Caudate nucleus (tissue), 63 donors: ENCODE measurements at places on chromosomes 4 and X.

DNA sequence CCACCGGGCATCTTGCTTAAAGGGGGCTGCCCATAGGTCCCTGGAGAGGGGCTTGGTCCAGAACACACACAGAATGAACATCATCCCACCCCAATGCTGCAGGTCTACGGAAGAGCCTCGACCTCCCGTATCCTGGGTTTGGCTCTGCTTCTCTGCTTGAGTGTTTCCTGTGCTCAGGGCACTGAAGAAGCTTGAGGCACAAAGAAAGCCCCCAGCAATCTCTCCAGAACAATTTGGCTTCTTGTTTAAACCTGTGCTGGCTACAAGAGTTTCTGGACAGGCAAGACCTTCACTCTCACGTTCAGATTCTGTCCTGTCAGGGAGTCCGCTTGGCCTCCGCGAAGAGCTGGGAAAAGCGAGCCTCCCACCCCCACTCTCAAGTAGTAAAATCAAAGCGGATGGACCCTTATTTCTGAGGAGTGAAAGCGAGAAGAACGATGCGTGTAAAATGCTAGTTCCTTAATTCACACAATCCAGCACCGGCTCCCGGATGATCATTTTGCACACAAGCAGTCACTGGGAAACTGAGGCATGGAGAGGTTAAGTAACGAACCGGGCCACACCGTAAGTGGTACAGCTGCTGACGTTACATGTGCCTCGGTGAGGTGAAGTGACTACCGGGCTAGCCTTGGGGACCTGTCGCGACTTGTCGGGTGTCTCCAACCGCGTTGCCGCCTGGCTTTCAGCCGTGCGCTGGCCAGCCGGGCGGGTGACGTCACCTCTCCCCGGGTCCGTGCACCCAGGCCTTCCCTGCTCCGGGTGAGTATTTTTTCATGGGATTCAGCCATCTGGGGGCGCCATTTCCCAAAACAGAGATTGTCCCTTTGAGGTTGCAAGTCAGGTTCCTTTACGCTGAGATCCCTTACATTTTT lies 3.1 kb upstream of the SFRP2 start:
- peak; percentile 48 for DNase-seq

DNA sequence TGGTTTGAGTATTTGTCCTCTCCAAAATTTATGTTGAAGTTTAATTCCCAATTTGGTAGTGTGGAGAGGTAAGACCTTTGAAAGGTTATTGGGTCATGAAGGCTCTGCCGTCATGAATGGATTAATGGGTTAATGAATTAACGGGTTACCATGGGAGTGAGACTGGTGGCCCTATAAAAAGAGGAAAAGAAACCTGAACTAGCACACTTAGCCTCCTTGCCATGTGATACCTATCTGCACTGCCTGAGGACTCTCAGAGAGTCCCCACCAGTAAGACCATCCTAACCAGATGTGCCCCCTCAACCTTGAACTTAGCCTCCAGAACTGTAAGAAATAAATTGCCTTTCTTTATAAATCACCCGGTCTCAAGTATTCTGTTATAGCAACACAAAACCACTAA lies 39.3 kb downstream of the PAGE1 start:
- no peak for DNase-seq

- peak; percentile 2 for DNase-seq
Observed at GRCh38 chr4:15649914-15650545, 5.1 kb downstream of the FBXL5 start.

- no peak for DNase-seq
Observed at GRCh38 chr4:169050881-169051760, 41.1 kb upstream of the CBR4 start.

- no peak for DNase-seq
Observed at GRCh38 chr4:110216129-110216528, 17.7 kb upstream of the ELOVL6 start.

- DNase-seq: no peak
Observed at GRCh38 chr4:36111172-36111571, 133.1 kb downstream of the ARAP2 start.

DNA sequence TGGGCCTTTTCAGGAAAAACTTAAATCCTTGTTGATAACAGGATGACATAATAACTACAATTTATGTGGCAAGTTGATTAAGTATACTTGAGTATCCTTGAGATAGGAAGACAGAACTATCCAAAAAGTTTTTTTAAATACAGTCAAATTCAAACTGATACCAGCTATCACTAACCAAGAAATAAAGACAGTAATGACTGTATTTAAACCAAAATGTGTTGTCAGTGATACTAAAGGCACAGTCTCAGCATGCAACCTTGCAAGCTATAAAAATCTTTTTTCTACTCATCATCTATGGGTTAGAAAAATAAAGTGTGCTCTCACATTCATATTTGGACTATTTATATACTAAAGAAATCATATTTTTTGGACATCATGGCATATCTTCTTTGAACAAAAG lies 64.7 kb downstream of the PAPSS1 start:
- no peak for DNase-seq

DNA sequence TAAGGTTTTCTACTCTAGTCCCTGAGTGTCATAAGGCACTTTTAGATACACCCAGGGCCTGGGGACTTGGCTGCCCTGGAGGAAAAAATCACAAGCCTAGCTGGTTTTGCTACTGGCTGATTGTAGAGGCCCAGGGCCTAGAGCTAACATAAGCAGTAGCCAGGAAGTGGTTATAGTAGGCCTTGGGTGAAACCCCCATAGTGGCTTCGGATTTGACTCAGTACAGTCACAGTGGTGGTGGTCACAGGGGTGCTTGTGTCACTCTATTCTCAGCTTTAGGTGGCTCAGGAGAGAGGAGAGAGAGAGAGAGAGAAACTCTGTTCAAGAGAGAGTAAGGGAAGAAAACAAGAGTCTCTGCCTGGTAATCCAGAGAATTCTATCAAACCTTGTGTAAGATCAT lies 194.5 kb upstream of the EDA2R start:
- no peak for DNase-seq

DNA sequence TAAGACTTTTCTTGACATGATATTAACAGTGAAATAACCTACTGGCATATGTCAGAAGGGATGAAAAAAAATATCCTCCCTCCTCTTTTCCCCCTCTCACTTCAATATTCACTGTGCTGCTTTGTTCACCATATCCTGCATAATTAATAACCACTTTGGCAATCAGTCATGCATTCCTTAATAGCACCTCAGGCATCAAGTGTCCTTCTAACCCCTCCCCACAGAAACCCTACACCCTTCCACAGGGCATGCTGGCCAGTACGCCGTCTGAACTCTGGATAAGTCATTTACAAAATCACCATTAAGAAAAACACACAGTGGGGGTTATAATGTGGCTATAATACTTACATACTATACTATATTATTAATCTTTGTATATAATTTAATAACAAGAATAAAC lies 165.9 kb downstream of the PDGFC start:
- no peak for DNase-seq

DNA sequence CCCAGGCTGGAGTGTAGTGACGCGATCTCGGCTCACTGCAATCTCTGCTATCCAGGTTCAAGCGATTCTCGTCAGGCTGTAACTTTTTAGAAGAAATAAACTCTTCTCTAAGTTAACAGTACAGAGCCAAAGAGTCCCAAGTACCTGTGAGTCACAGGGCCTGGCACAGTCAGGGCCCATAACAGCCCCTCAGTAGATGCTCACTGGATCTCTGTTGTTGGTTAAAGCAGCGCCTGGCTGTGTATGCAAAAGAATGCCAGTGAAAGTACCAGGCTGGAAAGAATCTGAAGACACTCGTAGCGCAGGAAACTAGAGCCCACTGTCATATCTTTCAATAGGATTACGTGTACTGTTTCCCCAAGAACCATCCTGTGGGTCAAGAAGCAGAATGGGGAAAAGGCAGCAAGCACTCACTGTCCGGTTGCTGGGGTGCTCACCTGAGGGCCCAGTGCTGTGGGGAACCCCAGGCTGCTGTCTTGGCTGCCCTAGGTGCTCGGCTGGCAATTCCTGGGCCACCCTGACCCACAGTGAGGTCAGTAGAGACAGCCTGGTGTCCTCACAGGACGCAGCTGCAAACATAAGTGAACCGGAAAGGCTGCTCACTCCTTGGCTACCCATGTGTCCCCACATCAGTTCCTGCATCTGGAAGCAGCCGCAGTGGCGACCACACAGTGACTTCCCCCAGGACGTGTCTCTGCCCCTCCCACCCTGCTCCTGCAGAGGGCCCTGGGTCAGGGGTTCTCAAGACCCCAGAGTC lies 3.1 kb upstream of the SLBP start:
- no peak for DNase-seq

GRCh38 chr4:173168396-173169177 lies at the start of gene GALNT7:
Gene GALNT7 (plus strand): TSS chr4:173168811. CDS start chr4:173168836, 25 bp downstream.
- DNase-seq: peak; percentile 52

DNA sequence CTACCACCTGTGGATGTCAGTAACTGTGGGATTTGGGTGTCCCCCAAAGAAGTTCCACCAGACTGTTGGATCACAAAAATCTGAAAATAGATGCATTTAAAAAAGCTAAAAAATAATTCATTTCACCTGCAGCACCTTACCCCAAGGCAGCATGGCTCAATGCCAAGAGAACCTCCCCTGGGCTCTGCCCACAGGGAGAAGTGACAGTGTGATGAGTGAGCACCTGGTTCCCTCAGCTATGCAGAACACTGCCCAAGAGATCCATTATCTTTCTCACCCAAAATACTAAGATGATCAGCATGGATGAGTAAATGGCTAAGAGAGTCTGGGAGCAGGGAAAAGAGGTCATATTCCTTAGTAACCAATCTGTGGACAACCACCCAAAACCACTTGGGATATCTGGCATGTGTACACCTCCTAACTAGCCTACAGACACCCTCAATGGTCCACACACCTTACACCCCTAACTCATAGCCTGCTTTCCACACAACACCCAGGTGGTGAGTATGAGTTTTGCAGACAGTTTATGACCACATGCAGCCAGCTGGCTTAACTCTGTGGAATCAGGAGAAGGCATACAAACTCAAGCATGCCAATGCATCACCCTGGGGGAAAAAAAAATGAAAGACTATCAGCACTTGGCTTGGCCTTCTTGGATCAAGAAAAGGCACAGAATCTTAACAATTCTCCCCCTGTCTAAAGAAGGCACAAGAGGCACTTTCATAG lies 416.5 kb upstream of the SMIM31 start:
- no peak for DNase-seq

- no peak for DNase-seq
Observed at GRCh38 chrX:97704881-97705280, 821.2 kb downstream of the RPA4 start.

DNA sequence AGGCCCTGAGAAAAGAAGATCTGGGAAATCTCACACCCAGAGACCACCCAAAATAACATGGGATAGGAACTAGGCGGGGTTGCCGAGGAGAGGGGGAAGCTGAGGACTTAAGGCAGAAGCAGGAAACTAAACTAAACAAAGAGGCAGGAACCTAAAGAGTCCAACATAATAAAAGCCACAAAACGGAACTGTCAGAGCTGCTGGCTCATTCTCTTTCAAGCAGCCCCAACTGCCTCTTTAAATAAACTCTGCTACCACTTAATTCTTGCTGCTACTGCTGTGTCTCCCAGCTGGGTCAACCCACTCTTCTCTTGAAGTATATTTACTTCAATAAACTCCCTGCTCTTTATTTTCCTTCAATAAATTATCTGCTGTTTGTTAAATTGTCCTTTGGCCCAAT lies 44.5 kb downstream of the MAGEB16 start:
- no peak for DNase-seq

DNA sequence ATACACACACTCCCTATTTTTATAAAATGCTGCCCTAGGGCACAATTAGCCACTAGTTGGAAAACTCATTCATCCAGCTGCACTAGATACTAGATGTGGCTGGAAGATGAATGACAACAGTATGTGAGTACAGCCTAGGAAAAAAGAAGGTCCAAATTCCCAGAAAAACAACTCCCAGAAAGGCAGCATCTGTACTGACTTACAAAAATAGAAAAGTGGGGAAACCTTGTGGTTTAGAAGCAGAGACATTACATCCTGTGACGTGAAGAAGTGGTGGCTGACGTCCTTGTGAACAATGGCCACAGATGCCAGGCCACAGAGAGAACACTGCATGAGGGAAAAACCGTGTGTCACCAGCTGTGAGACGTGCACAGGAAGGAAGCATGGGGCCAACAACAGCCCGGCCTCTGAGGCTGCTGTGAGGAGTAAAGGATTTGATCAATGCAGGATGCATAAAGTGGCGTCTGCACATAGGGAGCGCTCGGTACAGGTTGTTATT lies 81.2 kb downstream of the SPRY1 start:
- no peak for DNase-seq

DNA sequence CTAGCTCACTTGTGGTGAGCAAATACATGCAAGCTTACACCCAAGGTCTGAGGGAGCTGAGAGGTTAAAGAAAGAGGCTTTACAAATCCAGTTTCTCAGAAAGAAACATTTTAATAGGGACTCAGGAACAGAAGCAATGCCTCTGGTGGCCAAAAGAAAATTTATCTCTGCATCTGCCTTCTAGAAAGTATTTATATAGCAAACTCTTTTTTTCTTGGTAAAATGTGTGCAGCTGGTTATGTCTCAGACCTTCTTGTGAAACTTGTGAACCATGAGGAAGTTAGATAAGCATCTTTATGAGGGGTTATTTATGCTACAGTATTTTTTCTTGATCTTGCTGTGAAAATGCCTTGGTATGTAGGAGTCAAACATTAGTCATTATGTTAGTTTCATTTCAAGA lies 48.5 kb upstream of the CYSLTR1 start:
- DNase-seq: no peak

GRCh38 chr4:55083735-55084134 lies 41.7 kb downstream of the KDR start:
- DNase-seq: no peak

- no peak for DNase-seq
Observed at GRCh38 chrX:110026099-110026844, 23.4 kb downstream of the TMEM164 start.

- no peak for DNase-seq
Observed at GRCh38 chr4:7467471-7467870, 32.7 kb upstream of the PSAPL1 start.

GRCh38 chrX:136577552-136577951 lies 45.5 kb downstream of the VGLL1 start:
- peak; percentile 16 for DNase-seq

DNA sequence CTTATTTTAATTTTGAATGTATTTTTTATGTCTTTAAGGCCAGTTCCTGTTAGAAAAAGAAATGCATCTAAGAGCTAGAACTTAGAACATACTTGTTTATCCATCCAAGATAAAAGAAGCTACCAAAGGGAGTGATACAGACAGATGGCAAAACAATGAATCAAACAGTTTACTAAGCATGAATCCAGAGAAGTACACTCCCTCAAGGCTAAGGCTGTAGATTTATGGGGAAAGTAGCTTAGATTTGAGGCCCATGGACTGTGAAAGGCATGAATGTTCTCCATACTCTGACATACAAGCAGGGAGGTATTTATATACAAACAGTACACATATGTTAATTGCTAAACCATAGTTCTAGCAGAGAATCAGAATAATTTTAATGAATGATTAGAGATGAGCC lies 255.3 kb upstream of the NRK start:
- no peak for DNase-seq

GRCh38 chr4:56790691-56791091 lies 30.8 kb downstream of the SPINK2 start:
- DNase-seq: no peak
